ENCODE measurements at places on chromosomes 2 and 18.
A peak's percentile ranks its signal among the peaks of the same experiment; 100 is the strongest.

DNA sequence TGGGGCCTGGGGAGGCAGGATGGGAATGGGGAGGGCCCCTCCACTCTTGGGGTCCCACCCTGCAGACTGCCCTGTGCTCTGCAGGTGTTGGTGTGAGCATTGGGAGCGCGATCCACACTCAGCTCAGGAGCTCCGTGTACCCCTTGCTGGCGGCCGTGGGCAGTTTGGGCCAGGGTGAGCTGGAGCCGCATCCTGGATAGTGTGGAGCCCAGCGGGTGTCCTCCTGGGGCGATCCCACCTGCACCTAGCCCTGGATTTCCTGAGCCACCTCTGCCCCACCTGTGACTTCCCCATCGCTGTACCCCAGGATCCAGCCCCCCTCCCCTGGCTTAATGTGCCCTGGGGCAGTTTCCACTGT is 2.6 kb downstream of the PROM2 start:
- DNase-seq, result no peak

DNA sequence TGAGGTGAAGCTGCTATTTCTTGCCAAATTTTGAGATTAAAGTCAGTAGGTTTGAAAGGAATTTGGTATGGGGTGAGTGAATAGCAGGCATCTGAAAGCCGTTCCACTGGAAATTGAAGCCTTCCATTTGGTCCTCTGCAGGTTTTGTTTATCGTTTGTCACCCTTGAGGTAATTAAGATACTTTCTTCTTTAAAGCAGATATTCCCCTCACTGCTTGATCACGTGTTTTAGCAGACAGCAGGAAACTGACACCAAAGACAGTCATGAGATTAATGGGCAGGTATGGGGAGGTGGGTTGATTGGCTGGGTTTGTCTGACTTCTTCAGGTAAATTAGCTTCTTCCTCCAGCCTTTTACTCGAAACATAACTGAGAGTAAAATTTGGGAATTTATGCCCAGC is 10.7 kb downstream of the LPIN1 start:
- DNase-seq, result no peak

GRCh38 chr2:128196471-128196931 is 105.5 kb downstream of the UGGT1 start:
- peak; percentile 24 for DNase-seq

DNA sequence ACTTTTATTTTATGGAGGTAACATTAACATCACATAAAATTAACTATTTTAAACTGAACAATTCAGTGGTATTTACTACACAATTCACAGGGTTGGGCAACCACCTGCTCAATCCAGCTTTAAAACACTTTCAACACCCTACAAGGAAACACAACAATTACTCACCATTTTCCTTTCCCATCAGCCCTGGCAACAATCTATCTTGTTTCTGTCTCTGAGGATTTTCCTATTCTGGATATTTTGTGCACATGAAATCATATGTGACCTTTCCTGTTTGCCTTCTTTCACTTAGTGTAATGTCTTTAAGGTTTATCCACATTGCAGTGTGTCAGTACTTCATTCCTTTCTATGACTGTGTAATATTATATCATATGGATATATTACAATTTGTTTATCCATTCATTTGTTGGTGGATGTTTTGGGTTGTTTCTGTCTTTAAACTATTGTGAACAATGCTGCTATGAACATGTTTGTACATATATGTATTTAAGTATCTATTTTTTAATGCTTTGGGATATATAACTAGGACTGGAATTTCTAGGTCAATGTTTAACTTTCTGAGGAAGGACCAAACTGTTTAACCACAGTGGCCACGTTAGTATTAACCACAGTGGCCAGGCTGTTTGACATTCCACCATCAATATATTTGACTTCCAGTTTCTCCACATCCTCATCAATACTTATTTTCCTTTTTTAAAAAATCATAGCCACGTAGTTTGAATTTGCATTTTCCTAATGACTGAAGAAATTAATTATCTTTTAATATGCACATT is 72.4 kb upstream of the KIF5C start:
- no peak for DNase-seq

- peak; percentile 46 for DNase-seq
Measured at GRCh38 chr18:13562494-13563029, 163.8 kb downstream of the FAM210A start.

DNA sequence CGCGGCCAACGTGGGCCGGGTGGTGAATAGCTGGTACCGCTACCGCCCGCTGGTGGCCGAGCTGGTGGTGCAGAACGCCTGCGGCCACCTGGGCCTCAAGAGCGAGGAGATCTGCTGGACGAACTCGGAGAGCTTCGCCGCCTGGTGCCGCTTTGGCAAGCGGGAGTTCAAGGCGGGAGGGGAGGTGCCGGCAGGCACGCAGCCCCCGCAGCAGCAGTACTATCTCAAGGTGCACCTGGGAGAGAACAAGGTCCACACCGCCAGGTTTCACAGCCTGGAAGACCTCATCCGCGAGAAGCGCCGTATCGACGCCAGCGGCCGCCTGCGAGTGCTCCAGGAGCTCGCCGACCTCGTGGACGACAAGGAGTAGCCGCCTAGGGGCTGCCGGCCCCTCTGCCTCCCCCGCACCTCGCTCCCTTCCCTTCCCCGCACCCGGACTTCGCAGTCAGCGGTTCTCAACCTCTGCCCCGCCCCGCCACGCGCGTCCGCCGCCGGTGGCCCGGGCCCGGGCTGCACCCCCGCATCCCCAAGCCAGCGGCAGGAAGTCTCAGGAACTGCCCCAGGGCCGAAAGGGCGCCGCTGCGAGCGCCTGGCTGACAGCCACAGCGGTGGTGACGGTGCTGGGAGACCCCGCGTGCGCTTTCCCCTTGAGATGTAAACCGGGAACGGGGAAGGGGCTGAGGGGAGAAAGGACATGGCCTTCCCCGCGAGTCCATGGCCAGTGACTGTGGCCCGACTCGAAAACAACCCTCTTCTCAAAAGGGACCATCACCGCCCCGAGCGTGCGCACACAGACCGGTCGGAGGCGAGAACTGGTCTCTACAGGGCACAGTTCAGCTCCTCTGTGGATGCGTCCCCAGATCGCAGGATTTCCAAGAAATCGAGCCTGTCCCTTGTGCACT is 2.2 kb downstream of the LRATD1 start:
- DNase-seq, result peak; percentile 87

GRCh38 chr18:39886136-39886535 is 2068.9 kb upstream of the PIK3C3 start:
- DNase-seq, result no peak

- DNase-seq, result no peak
Measured at GRCh38 chr2:141199711-141200110, 931.1 kb downstream of the LRP1B start.

DNA sequence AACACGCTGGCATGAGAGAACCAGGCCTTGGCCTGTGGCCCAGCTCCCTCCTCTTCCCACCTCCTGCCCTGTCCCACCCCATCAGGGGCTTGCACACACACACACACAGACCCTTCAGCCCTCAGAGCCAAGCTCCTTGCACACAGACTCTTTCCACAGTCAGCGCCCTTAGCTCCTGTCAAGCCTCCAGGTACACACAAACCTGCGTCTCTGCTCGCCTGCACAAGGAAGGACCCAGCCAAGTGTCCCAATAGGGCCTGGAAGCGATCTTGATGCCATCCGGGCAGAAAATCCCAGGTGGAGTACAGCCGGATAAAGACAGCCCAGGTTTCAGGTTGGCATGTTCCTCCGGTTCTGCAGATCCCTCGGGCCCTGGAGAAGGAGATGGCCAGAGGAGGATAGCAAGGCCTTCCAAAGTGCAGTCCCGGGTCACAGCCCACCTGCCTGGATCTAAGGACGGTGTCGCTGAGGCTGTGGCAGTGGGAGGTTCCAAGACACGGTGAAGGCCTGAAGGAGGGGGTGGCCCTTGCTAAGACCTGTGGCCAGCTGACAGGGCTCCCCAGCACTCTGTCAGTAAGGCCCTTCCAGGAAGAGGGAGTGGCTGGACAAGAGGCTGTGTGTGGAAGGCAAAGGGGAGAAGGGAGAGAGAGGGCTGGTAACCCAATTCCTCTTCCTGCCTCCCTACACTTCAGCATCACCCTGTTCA is 18.5 kb upstream of the STEAP3 start:
- no peak for DNase-seq

- no peak for DNase-seq
Measured at GRCh38 chr18:54736981-54737380, 91.3 kb upstream of the RAB27B start.

GRCh38 chr2:154720651-154721050 is 22.2 kb downstream of the KCNJ3 start:
- no peak for DNase-seq

- peak; percentile 29 for DNase-seq
Measured at GRCh38 chr2:227862741-227863588, 8.5 kb upstream of the DAW1 start.

DNA sequence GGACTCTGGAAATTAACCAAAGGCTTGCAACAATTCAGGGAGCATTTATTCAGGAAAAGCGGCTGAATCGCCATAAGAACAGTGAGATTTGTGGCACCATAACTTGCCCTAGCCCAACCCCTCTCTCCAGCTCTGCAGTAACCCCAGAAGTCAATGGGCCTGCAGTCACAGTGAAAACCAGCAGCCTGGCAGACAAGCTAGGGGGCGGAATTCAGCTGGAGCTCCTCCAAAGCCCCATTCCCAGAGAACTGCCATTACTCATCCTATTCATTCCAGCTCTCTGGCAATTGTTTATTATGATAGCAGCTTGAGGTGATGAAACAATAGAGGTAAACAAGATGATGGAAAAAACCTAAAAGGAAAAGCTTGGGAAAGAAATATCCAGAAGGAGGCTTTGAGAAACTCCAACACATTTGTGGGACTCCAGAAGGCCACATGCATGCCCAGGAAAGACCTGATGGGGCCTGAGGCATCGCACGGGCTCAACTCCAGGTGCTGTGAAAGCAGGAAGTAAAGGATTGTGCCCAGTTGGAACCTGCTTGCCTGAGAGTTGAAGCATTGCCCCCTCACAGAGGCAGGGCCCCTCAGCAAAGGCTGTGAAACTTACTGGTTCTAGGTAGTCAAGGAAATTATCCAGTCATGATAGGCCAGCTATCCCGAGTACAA is 126.7 kb downstream of the TWIST2 start:
- DNase-seq, result no peak

DNA sequence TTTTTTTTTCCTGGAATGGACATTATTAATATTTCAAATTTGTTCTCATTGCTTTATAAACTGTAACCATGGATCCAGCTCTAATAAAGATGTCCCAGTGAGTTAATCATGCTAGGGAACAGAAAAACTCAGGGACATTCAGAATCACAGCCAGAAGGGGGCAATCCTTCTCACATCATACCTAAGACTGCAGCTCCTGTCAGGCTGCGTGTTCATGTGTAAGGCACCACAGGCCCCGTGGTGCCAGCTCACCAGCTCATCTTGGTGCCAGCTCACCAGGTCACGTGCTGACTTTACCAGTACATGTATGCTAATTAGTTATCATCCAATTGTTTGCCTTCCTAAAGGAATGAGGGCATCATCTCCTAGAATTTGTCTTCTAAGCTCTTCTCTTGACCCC is 84.7 kb upstream of the NEDD4L start:
- DNase-seq, result peak; percentile 64

DNA sequence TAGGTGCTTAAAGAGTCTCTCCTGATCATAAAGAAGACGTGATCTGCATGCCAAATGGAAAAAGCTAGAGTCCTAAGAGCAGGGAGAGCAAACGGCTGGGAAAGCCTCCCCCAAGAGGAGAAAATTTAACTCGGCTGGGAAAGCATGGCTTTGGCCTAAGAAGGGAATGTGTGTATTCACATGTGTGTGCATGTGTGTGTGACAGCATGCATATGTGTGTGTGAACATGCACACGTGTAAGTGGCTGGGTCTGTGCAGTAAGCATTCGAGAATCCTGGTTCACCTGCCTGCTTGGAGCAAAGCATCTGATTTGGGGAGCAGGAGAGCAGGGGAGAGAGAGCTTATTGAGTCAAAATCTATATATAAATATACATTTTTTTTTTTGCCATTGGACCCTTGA is 30.1 kb upstream of the BCL11A start:
- no peak for DNase-seq

GRCh38 chr2:123692121-123692520 is 333.0 kb upstream of the CNTNAP5 start:
- no peak for DNase-seq

DNA sequence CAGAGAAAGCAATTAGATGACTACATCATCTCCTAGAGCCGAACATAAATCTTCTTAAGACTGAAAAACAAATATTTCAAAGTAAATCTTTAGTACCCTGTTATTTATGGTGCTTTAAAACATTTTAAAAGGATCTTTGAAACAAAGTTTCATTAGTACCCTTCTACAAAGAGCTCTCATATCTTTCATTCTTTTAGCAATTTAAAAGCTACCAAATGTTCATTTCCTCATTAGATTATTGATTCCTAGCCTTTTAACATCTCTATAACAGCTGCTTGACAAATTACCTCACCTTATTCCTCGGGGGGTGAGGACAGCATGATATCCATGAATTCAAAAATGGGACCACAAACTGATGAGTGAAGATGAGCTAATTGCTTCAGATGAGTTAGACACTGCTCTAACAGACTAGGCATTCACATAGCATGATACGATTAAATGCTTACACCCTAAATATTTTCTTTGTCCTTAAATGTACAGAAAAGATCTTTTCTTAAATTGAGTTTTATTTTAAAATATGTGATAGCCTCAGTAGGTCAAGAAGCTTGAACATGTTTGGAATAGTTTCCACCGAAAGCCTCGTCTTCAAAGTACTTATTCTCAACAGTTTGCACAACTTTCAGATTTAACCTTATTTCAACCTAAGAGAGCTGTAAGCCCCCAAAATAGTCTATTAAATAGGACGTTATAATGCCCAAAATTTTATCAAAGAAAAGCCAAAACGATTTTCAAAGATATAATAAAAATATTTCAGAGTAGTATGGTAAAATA is 2.1 kb downstream of the ATAD2B start:
- no peak for DNase-seq

DNA sequence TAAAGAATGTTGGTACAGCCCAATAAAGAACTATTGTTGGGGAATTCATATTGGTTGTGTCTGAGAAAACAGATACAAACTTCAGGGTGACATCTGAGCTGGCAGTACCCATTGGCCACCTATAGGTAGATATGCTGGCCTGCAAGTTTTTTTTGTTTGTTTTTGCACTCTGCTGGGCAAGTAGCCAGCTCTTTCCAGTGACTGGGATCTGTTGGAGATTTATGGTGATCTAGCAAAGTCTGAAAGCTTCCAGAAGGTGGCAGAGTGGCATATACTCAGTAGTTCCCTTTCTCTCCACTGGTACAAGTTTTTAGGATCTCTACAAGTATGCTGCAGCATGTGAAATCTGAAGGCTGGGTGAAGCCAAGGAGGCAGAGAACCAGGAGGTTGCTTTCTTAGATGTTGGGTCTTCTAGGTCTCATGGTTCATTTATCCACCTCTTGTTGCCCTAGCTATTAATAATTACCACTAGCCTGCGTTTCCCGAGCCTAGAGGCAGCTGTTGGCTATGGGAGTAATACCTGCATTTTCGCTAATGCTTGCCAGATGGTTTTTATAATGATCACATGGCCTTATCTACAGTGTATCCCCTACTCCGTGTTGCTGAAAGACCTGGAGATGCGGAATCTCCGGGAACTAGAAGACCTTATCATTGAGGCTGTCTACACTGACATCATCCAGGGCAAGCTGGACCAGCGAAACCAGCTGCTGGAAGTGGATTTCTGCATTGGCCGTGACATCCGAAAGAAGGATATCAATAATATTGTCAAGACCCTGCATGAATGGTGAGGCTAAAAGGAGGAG is 9.5 kb downstream of the COPS7B start:
- peak; percentile 23 for DNase-seq

- no peak for DNase-seq
Measured at GRCh38 chr2:217740756-217741155, 262.0 kb downstream of the TNS1 start.
